ENCODE measurements at places on chromosomes 11 and 22.

DNA sequence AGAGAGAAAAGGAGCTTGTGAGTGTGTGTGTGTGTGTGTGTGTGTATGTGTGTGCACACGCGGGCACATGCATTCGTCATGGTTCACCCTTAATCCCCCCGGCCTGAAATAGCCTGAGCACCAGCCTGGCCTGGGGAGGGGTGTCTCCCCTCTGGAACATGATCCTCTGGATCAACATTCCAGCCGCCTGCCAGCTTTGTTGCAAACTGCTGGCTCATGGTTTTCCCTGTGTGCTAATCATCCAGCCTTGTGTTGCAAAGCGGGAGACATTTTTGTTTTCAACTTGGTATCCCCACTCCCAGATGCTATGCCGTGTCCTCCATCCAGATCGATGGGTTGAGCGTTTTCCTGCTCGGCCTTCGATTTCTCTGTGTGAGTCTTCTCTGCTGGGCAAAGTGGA is 94.3 kb downstream of the FEZ1 start:
- H3K4me3 ChIP-seq: no peak overlapping the region
- peaks cover 45% of the 10 kb centered on the region for H3K27me3 ChIP-seq
- H3K4me1 ChIP-seq: peaks cover 11% of the 10 kb centered on the region
- peak; percentile 74 for DNase-seq
- H3K27ac ChIP-seq: no peak overlapping the region
- no peaks in the 10 kb centered on the region for H3K36me3 ChIP-seq

GRCh38 chr22:41425660-41426365 is 20.8 kb downstream of the TOB2 start:
- no peaks in the 10 kb centered on the region for H3K4me1 ChIP-seq
- H3K36me3 ChIP-seq: no peaks in the 10 kb centered on the region
- no peak overlapping the region for H3K4me3 ChIP-seq
- H3K27ac ChIP-seq: no peak overlapping the region
- no peaks in the 10 kb centered on the region for H3K27me3 ChIP-seq

DNA sequence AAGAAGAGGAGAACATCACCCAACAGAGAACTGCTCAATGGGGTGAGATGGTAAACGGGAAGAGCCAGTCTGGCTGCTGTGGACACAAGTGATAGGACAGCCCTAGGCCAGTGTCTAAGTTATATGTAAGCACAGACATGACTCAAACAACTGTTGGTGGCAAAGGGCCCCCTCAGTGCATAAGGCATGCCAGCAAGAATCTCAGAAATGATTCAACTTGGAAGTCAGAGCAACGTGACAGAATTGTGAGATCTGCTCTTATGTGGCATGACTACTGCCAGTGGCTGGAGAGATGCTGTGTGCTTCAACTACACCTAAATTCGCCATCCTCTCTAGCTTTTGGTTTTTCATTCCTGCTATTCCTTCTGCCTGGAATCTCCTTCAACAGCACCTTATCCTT is 7.4 kb downstream of the SLN start:
- H3K4me1 ChIP-seq: peaks cover 5% of the 10 kb centered on the region

- H3K27ac ChIP-seq: no peak overlapping the region
- no peak overlapping the region for H3K4me3 ChIP-seq
- H3K36me3 ChIP-seq: no peaks in the 10 kb centered on the region
- no peaks in the 10 kb centered on the region for H3K4me1 ChIP-seq
Measured at GRCh38 chr11:19939415-19939929, 220.8 kb downstream of the DBX1 start.

DNA sequence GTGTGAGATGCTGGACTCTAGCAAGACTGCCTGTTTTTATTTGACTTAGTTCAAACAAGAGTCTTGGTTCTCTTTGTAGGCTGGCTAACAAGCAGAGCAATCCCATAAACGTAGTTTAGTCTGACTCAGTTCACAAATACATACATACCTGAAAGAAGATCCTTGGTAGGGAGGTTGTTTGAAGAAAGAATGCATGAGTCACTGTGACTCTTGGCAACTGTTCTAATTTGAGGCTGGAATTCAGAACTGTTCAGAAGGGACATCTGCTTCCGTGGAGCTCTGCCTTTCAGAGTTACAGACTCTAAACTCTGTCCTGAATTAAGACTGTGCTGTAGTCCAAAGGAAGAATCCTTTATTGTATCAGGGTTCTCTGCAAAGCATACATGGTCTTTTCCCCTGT is 32.2 kb downstream of the C2CD3 start:
- peak overlapping the region; percentile 26 for H3K27ac ChIP-seq
- no peaks in the 10 kb centered on the region for H3K27me3 ChIP-seq
- peaks cover 8% of the 10 kb centered on the region for H3K4me1 ChIP-seq
- no peak for DNase-seq
- peaks cover 35% of the 10 kb centered on the region for H3K36me3 ChIP-seq

- no peak for DNase-seq
- peaks cover 4% of the 10 kb centered on the region for H3K4me1 ChIP-seq
- H3K27me3 ChIP-seq: no peaks in the 10 kb centered on the region
- no peaks in the 10 kb centered on the region for H3K36me3 ChIP-seq
Measured at GRCh38 chr11:96228910-96229309, 114.1 kb downstream of the MAML2 start.

- no peak for DNase-seq
- H3K36me3 ChIP-seq: no peaks in the 10 kb centered on the region
- no peak overlapping the region for H3K4me3 ChIP-seq
- H3K27ac ChIP-seq: no peak overlapping the region
Measured at GRCh38 chr11:120104041-120104565, 33.8 kb downstream of the TRIM29 start.

DNA sequence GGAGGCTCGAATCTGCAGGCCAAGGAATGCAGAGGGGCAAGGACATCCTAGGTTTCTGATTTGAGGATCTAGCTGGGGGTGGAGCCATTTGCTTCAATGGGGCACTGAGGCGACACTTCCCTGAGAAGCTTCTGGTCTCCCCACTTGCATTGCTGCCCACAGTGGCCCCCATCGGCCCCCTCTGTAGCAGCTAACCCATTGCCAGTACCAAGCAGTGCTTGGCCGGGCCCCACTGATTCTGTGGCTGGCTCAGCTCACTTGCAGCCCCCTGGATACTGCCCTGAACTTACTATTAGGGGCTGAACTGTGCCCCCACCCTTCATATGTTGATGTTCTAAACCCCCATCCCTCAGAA is 42.9 kb upstream of the SHISAL1 start:
- H3K27ac ChIP-seq: no peak overlapping the region
- no peaks in the 10 kb centered on the region for H3K4me1 ChIP-seq
- H3K36me3 ChIP-seq: no peaks in the 10 kb centered on the region
- peak; percentile 20 for DNase-seq
- no peak overlapping the region for H3K4me3 ChIP-seq

GRCh38 chr11:10026514-10026913 is 267.5 kb downstream of the SBF2 start:
- no peak overlapping the region for H3K27ac ChIP-seq
- DNase-seq: no peak
- no peak overlapping the region for H3K4me3 ChIP-seq
- H3K36me3 ChIP-seq: no peaks in the 10 kb centered on the region

GRCh38 chr11:69822676-69823494 is 3.7 kb upstream of the FGF3 start:
- H3K4me3 ChIP-seq: no peak overlapping the region
- no peak overlapping the region for H3K27ac ChIP-seq
- peaks cover 58% of the 10 kb centered on the region for H3K27me3 ChIP-seq
- no peak for DNase-seq

DNA sequence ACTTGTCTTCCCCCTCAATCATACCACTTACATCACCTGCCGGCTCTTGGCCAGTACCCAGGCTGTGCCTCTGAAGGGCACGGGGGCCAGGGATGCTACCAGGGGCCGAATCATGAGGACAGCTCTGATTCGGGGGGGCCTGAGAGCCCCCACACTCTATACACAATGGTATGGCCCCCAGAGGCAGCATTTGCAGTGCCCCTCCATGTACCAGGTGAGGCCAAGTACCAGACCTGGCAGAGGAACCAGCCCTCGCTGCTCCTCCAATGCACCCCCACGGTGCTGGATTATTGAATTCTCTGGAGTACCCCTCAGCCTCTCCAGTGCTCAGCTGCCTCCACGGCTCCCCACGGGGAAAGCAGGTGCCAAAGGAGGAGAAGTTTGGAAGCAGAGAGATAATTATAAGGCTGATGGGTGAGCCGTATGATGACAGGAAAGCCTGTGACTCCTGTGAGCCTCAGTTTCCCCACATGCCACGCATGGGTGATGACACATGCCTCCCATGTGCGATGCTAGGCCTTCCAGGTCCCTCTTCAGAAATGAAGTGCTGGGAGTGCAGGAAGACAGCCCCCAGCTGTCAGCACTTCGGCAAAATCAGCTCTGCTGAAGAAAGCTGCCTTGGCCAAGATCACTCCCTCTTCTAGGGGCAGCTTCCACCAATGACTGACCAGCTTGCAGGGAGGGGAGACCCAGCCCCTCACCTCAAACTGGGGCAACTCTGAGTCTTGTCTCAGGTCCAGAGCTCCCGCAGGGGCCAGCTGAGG is 69.9 kb downstream of the THAP12 start:
- peaks cover 28% of the 10 kb centered on the region for H3K27me3 ChIP-seq
- no peaks in the 10 kb centered on the region for H3K4me1 ChIP-seq
- no peak for DNase-seq
- no peaks in the 10 kb centered on the region for H3K36me3 ChIP-seq
- H3K27ac ChIP-seq: no peak overlapping the region

- H3K4me3 ChIP-seq: no peak overlapping the region
- peak; percentile 92 for DNase-seq
- H3K27me3 ChIP-seq: peaks cover 29% of the 10 kb centered on the region
- no peaks in the 10 kb centered on the region for H3K4me1 ChIP-seq
Measured at GRCh38 chr22:29727131-29727523, 7.3 kb downstream of the CABP7 start.

- no peak overlapping the region for H3K4me3 ChIP-seq
- H3K27me3 ChIP-seq: no peaks in the 10 kb centered on the region
- no peak for DNase-seq
- no peak overlapping the region for H3K27ac ChIP-seq
- H3K4me1 ChIP-seq: peaks cover 6% of the 10 kb centered on the region
- H3K36me3 ChIP-seq: peaks cover 60% of the 10 kb centered on the region
Measured at GRCh38 chr11:3831378-3832239, 9.2 kb downstream of the RHOG start.

DNA sequence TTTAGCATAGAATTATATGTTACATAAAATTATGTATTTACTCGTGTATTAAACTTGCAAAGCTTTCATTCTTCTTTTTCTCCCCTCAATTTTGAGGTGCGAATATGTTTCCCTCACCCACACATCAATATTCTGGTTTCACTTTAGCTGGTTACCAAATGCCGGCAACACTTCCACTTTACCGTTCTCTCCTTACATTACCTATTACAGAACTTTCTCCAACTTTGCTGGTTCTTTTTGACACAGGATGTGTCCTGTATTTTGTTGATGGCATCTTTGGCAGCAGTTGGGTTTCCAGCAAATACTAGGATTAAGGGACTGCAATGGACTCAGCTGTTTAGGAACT is 84.9 kb downstream of the PRR5L start:
- peaks cover 6% of the 10 kb centered on the region for H3K36me3 ChIP-seq
- H3K27me3 ChIP-seq: peaks cover 17% of the 10 kb centered on the region
- DNase-seq: no peak
- H3K4me1 ChIP-seq: peaks cover 12% of the 10 kb centered on the region
- H3K4me3 ChIP-seq: no peak overlapping the region

DNA sequence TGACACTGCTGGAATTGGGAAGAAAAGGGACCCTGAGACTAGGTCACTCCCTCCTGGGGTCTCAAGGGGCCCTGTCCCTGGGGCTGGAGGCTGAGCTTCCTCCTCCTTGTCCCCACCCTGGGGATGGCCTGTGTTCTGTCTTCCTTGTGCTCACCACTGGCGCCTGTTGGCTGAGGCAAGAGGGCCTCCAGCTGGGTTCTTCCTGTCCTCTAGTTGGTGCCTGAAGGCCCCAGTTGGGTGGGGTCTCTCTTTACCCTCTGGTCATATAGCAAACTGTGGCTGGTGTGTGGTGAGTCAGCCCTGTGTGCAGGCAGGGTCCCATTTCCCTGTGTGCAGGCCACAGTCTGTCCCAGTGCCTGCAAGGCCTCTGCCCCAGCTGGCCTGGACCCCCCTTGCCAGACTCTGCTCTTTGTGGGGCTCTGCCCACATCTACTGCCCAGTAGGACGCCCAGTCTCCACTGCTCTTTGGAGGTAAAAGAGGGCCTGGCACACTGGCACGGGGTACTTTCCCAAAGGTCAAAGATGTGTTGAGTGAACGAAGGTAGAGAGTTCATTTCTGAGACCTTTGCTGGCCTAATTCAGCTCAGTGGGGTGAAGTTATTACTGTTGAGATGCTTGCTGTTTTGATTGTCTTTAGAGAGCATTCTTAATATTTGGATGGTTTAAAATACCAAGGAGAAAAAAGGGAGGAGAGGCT is 55.1 kb upstream of the CLDN5 start:
- H3K36me3 ChIP-seq: no peaks in the 10 kb centered on the region
- H3K27ac ChIP-seq: no peak overlapping the region
- DNase-seq: no peak
- H3K4me3 ChIP-seq: no peak overlapping the region
- H3K4me1 ChIP-seq: no peaks in the 10 kb centered on the region

DNA sequence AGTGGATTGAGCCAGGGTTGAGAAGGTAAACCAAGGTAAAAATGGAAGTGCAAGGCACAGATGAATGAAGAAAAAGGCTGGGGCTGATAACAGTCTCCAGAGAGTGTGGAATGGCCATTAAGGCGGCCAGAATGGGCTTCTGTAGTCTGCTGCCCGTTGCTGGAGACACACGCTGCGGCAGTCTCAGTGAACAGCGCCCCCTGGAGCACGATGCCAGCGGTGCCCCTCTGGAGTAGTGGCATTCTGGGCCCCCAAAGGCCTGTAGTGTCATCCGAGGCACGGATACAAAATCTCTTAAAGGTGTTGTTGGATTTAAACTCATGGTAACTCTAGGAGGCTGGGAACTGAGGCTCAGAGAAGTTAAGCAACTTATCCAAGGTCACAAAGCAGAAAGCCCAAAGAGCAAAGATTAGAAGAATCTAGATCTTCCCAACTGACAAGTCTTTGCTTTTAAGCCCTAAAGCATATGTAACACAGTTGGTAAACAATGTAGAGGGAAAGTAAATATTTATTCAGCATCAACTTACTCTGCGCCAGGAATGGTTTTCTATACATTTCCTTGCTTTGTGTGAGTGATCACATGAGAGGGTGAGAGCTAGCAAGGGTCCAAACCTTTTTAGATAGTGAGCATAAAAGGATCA is 18.2 kb downstream of the KCNJ1 start:
- H3K27me3 ChIP-seq: no peaks in the 10 kb centered on the region
- H3K4me1 ChIP-seq: no peaks in the 10 kb centered on the region
- H3K4me3 ChIP-seq: no peak overlapping the region
- DNase-seq: peak; percentile 96
- H3K27ac ChIP-seq: no peak overlapping the region
- H3K36me3 ChIP-seq: no peaks in the 10 kb centered on the region

- H3K27me3 ChIP-seq: no peaks in the 10 kb centered on the region
- DNase-seq: no peak
- H3K4me3 ChIP-seq: peak overlapping the region; percentile 74
- no peak overlapping the region for H3K27ac ChIP-seq
- no peaks in the 10 kb centered on the region for H3K4me1 ChIP-seq
Measured at GRCh38 chr22:17159504-17159951, 451 bp upstream of the HDHD5 start.

DNA sequence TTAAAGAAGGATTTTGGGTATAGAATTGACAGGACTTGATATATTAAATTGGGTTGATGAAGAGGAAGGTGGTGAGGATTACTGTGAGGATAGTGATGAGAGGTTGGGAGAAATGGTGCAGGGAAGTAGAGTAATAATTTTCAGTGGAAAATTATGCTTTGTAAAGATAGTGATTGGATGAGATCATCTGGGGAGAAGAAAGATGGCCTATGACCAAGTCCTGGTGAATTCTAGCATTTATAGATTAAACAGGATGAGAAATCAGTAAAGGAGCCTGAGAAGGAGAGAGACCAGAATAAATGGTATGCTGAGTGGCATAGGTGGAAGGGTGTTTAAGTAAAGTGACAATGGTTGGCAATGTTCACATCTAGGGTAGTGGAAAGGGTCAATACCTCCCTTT is 15.0 kb downstream of the IPO7 start:
- H3K27me3 ChIP-seq: no peaks in the 10 kb centered on the region
- H3K36me3 ChIP-seq: peaks cover 52% of the 10 kb centered on the region
- H3K4me1 ChIP-seq: no peaks in the 10 kb centered on the region
- no peak overlapping the region for H3K27ac ChIP-seq
- no peak for DNase-seq
